ENCODE measurements at places on chromosomes 2 and 18.
A peak's percentile ranks its signal among the peaks of the same experiment; 100 is the strongest.

- DNase-seq, result no peak
These were observed 3.2 kb downstream of the EMX1 start for GRCh38 chr2:72920318-72921087.

DNA sequence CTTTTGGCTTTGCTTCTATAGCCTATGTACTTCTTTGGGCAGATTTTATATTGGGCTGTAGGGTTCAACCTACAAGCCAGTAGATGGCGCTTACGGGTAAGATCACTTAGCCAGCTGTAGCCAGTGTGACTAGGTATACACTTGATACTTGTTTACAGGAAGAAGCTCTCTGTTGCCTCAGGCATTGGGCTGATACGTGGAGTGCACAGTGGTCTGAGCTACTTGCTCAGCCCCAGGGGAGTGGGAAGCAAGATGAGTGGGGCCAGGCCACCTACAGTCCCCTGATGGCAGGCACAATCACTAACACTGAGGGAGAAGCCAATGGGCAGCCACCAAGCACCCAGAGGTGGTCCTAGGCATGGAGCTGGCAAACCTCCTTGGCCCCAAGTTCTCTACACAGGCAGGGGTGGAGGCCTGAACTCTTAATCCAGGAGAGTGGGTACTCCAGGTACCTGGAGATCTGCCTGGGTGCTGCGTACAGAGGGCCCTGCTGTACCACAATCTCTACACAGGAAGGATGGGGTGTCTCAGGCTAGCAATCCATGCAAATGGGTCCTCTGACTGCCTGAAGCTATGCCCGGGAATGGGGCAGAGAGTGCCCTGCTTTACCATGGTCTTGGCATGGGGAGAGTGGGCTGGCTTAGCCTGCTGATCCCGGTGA, 122.2 kb downstream of the NCOA1 start:
- peak; percentile 61 for DNase-seq

DNA sequence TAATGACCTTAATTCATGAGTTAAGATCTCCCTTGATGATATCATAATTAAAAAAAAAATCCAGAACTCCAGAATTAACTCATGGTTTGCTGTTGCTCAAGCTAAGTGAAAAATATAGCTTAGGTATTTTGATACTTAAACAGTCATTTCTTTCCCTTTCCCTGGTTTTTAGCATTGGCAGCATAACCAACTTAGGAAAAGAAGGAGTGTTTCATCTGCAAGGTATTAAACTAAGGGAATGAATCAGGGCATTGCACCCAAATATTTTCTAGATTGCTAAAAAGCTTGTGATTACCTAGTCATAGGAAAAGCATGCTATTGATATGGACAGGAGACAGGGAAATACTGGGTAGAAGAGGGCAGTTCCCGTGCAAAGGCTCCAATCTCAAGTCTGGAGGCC, 207.2 kb downstream of the LRP1B start:
- DNase-seq, result no peak

GRCh38 chr2:227608561-227609338, 5.9 kb downstream of the SCYGR3 start:
- peak; percentile 66 for DNase-seq

GRCh38 chr18:55863391-55863706, 275.4 kb upstream of the TCF4 start:
- DNase-seq, result no peak

DNA sequence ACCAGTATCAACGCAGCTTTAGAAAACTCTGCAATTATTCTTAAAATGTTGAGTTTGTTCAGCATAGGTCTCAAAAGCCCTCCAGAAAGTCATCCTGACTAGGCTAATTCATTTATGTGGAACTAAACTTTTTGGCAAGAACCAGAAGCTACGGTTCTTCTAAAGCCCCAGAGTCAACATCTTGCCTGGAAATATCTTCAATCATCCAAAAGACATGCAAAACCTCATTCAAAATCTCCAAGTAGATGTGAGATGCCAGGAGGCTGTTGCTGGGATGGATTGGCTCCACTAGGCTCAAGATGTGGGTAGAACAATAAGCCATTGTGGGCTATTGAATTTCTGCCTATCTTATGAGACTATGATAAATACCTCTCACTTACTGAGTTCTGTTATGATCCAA, 2.1 kb upstream of the SCG2 start:
- DNase-seq, result no peak

DNA sequence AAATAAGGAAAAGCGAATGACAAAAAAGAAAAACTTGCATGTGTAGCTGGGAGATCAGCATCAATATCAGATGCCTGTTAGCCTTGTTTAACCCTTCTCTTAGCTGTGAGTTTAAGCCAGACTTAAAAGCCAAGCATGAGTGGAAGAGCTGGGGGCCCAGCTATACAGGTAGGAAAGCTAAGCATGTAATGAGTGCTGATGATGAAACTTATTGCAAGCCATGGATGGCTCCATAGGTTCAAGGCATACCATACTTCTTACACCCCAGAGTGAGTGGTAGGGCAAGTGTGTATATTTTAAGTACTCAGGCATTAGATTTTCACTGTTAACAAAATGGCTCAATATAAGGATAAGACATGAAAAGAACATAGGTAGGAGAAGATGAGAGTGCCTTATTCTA, 28.0 kb downstream of the RBBP8 start:
- DNase-seq, result no peak

GRCh38 chr18:66560094-66560493, 43.8 kb downstream of the CDH19 start:
- peak; percentile 55 for DNase-seq

GRCh38 chr2:200217320-200217719, 89.2 kb upstream of the SPATS2L start:
- no peak for DNase-seq

DNA sequence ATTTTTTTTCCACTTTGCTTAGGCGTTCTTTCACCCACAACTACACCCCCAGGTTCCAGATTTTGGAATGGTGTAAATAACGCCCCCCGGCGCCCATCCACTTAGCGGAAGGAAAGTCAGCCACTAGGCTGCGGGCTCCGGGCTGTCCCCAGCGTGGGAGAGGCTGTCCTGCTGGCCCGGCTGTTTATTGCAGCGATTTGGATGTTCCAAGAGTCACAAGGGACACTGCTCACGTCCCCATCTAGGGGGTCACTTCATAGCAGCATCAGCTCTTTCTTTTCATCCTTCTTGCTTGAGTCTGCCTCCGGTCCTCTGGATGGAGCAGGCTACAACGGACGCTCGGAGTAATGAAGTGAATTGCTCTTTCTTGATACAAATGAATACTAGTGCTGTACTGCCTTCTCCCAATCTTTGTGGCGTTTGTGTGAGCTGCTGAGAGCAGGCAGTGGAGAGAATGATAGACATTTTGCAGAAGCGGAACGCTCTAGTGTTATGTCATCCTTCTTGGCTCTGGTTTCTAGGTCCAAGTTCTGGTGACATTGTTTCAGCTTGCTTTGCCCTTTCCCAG, 50.7 kb upstream of the PAIP2B start:
- peak; percentile 43 for DNase-seq

GRCh38 chr2:144190908-144191605, 328.9 kb downstream of the ZEB2 start:
- no peak for DNase-seq

- no peak for DNase-seq
These were observed 2.5 kb downstream of the DLX1 start for GRCh38 chr2:172087780-172088244.

DNA sequence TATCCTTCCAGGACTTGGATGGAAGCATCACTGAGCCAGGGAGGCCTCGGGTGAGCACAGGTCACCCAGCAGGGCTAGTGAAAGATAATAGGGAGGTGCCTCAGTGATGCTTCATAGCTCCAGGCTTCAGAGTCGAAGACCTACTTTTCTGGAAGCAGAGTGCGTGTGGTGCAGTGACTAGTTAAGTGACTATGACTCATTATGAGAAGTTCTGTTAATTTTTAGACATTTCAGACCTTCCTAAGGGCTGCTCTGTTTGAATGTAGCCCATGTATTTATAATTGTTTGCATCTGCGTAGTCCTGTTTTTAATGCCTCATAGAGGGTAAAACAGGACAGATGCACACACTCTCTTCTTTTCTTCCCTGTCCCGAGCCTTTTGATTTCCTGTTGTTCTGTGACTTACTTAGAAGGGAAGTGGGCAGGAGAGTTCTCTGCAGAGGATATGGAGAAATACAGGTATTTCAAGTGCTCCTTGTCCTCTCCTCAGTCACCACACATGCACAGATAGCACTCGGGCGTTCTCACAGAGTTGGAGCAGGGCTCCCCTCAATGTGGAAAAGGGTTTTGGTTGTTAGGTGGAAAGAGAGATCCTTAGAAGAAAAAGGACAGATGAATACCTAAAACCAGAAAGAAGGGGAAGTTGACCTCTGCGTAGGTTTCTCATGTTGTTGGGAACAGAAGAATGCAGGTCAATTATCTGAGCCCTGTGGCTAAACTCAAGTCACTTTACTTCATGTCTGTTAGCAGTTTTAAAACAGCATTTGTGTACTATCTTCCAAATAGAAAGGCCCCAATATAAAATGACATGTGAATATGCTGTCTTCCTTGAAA, 34.7 kb downstream of the RALB start:
- DNase-seq, result no peak

DNA sequence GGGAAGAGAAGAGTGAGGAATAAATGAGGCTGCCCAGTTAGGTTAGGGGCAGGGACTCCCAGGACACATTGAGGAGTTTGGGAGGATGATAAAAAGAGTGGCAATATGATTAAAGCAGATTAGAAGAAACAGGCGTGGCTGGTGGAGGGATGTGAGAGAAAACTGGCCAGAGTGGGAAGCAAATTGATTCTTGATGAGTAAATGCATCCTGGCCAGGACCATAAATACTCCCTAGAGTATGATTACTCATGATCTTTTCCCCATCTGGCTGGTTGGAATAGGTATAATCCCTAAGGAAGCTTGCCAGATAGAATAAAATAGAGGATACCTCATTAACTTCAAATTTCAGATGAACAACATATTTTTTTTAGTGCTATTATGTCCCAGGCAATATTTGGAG, 21.5 kb upstream of the DAW1 start:
- DNase-seq, result no peak

GRCh38 chr2:96393989-96394761, 58.6 kb downstream of the NCAPH start:
- no peak for DNase-seq

- DNase-seq, result no peak
These were observed 909 bp downstream of the NFATC1 start for GRCh38 chr18:79396431-79397246.

GRCh38 chr2:136408795-136409194, 290.8 kb upstream of the CXCR4 start:
- DNase-seq, result no peak
